ENCODE measurements at places on chromosomes 13 and 19.
A peak's percentile ranks its signal among the peaks of the same experiment; 100 is the strongest.

DNA sequence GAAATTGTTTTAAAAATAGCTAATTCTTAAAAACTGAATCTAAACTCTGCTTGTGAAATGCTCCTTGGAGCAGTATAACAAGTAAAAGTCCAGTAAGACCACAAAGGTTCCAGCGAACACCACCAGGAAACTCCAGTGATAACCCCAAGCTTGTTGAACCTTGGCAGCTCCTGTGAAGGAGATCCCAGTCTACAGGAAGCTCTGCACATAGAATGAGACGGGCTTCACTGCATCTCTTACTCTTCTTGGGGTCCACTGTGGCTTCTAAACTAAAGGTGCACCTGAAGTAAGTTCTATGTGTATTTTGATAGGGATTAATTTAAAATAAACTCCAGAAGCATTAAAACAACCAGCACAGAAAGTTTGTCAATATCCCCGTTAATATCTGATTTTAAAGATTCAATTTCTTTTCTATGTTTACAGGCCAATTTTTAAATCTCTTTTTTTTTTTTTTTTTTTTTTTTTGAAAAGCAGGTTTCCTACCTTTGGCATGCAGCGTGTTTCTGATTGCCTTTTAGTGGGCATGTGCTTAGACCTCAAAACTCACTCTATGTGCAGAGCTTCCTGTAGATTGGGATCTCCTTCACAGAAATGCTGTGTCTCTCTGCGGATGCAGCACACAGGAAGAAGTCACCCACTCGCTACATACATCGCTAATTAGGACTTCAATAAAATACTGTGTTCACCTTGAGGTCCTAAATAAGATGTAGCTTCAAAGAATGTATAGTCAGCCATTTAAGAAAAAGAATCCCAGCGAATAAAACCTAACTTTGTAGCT, 508.5 kb downstream of the KLF12 start:
- DNase-seq: no peak

DNA sequence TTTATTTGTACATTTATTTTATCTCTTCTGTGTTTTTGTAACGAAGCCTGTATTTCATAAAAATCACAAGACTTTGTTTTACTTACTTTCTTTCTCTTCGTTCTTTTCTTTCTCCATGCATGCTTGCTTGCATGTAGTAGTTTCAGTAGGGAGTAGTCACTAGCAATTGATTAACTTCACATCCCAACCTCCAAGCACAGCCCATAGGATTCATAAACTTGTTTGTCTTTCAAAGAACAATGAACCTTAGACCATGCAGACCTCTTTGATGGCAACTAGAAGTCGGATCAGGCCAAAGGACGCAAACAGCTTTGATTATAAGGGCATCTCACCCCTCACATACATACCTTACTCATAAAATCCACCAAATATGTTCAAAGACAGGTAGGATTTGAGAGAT, 3.1 kb upstream of the PRR20A start:
- no peak for DNase-seq

DNA sequence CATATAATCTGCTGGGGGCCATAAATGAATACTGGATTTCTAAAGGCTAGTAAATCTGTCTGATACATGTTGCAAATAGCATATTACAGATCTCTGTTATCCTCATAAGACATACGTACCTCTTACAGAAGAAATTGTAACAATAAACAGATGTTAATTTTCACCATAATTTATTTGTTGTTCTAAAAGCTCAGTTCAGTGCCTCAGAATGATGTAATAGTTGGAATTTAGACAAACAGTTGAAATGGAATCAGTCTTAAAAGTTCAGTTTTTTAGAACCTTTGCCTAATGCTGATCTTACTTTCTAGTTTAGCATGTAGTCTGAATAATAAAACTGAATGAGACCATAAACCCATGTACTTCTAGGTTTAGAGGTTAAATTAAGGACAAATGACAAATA, 43.1 kb downstream of the B3GLCT start:
- DNase-seq: no peak

GRCh38 chr19:15769586-15769985, 17.9 kb upstream of the OR10H5 start:
- DNase-seq: no peak

- no peak for DNase-seq
Measured at GRCh38 chr13:112719016-112719415, 29.2 kb downstream of the ATP11A start.

- DNase-seq: no peak
Measured at GRCh38 chr13:99224021-99224420, 23.4 kb downstream of the UBAC2 start.

- DNase-seq: no peak
Measured at GRCh38 chr13:79846386-79846785, 365.4 kb downstream of the NDFIP2 start.

GRCh38 chr19:47357788-47358680, 8.9 kb downstream of the DHX34 start:
- DNase-seq: no peak

GRCh38 chr19:48490981-48491792, 20.4 kb downstream of the LMTK3 start:
- peak; percentile 71 for DNase-seq

DNA sequence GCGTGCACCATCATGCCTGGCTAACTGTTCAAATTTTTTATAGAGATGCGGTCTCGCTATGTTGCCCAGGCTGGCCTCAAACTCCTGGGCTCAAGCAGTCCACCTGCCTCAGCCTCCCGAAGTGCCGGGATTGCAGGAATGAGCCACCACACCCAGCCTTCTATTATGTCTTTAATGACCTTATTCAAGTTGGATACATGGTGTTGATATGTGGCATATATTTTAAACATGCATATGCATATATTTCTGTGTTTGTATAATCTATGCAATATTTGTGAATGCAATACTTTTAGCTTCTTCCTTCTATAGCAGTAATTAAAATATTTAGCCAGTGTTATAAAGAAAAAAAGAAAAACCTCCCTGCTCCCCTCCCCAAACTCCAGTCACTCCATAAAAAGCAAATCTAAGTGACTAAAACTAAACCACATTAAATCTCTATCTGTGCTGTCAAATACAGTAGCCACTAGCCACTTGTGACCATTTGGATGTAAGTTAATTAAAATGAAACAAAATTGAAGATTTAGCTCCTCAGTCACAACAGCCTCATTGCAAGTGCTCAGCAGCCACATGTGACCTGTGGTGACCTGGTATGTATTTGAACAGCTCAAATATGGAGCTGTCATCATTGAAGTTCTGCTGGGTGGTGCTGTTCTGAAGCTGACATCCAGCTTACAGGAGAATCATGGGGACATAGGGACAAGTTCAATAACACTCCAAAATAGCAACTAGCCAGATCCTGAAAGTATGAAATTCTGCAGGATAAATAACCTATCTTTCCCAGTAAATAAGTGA, 27.4 kb downstream of the FCGBP start:
- DNase-seq: no peak

- DNase-seq: peak; percentile 88
Measured at GRCh38 chr19:46014941-46015686, 7.7 kb downstream of the PGLYRP1 start.

DNA sequence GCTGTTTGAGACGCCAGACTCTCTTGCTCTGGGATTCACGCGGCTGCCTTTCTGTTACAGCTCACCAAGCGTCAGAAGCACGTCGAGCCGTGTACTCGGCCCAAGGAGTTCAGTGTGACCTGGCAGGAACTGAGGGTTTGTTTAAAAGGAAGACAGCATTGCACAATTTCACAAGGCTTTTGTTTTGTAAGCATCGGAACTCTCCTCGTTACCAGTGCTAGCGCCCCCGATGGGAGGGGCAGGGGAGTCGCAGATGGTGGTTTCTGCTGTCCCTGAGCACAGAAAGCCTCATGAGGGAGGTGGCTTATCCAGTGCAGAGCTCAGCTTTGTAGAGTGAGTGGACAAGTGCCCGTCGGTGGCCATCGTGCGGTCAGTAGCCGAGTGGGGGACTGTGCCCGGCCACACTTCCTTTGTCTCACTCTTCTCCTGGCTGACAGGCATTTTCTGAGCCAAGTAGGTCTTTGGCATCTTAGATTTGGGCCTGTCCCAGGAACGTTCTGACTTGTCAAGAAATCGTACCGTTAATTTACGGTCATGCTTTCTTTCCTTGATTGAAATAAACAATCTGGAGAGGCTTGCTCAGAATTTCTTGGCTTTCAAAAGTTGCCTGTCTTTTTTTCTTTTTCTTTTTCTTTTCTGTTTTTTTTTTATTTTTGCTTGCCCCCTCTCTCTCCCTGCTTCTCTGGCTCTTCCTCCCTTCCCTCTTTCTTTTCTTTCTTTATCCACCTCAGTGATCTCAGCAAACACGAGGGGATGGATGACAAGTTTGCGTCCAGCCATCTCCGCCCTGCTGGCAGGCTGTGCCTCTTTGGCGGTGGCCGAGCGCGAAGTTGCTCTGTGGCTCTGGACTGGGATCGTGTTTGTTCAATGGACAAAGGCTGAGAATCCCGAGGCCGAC, 7.7 kb downstream of the KDM4B start:
- no peak for DNase-seq

DNA sequence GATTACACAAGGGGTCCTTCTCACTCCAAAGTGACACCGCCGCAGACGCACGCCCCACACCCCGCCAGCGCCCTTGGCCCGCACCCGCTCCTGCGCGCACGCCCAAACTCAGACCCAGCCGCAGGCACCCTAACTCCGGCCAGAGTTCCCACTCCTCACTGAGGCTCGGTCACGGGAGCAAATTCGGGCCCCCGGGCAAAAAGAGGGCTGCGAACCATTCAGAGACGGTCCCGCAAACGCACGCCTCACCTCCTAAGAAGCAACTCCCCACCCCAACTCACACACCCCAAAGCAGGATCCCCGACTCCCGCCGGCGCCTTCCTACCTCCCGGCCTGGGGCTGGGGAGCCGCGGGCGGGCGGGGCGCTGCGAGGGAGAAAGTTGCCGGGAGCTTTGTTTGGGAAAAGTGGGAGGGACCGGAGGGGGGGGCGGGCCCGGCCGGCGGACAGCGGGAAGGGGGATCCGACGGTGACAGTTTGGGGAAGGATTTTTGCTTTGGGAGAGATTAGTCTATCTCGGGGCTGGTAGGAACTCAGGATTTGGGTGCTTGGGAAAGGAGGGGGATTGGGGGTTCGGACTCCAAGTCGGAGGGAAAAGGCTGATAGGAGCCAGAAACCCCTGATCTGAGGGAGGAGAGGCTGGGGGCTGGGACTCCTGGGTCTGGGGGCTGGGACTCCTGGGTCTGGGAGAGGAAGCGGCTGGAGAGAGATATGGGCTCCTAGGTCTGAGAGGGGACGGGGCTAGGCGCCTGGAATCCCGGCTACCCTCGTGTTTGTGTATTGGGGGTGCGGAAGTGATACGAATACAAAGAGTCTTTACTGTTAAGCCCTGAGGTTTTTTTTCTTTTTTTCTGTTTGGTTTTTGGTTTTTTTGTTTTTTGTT, at the start of gene TEAD2:
Gene TEAD2 (minus strand): TSS at position 369 of the 881 bp plus-strand sequence. CDS start 2,341 bp downstream, outside the sequence.
- DNase-seq: peak; percentile 86

DNA sequence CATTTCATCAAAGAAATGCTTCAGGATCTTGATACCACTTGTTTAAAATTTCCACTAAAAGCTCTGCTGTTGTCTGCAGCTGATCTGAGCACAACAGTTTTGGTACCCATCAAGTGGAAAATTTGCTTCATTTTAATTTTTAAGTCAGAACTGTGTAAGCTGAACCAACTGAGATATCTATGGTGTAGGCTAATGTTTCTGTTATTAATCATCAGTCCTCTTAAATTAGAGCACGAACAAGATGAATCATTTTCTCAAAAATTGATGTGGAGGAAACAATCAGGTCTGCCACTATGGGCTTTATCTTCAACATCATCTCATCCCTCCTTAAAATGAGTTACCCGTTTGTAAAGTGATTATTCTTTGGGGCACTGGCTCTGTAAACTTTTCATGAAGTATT, 221.5 kb upstream of the NBEA start:
- no peak for DNase-seq

DNA sequence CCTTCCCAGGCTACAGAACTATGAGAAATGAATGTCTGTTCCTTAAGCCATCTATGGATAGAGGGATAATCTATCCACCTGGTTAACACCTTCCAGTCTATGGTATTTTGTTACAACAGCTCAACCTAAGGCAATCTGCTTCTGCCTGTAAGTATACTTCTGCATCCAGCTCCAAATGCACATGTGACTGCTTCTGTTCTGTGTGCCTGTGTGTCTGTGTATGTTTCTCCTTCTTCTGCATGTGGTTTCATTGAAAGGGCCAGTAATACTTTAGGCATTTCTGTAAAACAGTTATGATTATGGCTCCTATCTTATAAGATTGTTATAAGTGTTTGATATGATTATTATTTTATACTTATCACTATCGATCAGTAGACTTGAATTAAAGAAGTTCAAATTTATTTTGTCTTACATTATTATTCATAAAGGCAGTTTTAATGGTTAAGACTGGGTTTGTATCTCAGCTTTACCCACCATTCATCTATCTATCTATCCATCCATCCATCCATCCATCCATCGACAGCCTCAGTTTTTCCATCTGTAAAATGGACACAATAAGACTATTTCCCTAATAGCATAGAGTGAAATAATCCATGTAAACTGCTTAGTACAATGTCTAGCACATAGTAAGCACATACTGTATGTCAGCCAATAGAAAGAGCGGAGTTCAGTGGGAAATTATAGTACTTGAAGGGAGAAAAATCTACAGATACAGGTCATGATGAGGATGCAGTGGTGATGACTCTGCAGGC, 37.5 kb upstream of the TM9SF2 start:
- no peak for DNase-seq

DNA sequence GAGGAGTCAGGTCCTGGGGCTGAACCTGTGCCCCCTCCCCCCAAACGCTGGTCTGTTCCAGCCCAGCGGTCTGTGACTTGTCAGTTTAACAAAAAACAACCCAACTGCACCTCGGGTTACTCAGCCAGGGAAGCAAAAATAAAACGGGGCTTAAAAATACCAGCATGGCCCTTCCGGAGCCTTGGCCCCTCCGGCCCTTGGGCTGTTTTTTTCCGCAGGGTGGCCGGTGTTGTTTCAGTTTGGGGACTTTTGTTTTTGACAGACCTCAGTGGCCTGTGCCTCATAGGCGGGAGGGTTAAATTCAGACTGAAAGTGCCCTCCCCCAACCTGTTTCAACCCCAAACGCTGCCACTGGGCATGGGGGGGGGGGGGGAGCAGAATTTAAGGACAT, 4.0 kb downstream of the TCF3 start:
- no peak for DNase-seq

DNA sequence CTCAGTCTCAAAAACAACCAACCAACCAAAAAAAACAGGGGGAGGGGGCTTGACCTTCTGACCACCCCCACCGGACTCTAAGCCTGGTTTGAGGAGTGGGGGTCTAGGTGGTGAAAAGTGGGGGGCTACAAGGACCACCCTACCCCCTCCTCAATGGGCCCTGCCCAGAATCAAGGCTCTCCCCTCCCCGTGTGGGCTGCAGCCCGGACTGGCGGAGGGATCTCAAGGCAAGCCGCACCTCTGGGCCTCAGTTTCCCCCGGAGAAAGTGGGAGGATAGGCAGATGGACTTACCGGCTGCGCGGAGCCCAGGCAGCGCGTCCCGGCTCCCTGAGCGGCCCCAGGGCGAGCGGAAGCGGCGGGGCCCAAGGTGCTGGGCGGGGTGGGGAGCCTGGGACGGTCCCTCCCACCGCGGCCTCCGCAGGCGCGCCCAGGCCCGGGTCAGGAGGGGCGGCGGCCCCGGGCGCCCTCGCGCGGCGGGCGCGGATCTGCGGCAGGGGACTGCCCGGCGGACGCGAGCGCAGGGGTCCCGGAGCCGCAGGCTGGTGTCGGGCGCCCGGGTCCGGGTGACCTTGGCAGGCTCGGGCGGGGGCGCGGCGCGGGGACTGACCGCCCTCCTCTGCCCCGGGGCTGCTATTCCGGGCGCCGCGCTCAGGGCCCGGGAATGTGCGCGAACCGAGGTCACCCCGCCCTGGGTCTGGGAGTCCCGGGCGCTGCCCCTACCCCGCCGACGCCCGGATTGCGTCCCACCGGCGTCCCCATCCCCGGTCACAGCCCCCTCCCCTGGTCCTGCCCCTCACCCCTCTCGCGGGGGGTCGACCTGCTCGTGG, at the start of gene ADAMTSL5:
Gene ADAMTSL5 (minus strand): TSS at position 349 of the 828 bp plus-strand sequence. CDS start 2,076 bp downstream, outside the sequence.
- DNase-seq: peak; percentile 51

GRCh38 chr19:35939307-35940077, 3.3 kb downstream of the LRFN3 start:
- DNase-seq: no peak

Data from nephron progenitor cell (in vitro differentiated cells).